Activated T-cell treated with anti-CD3 and anti-CD28 coated beads for 48 hours (primary cell): ENCODE measurements at places on chromosomes 12 and 14.

- DNase-seq, result no peak
These were observed 9.5 kb upstream of the BCL7A start for GRCh38 chr12:122012184-122012583.

DNA sequence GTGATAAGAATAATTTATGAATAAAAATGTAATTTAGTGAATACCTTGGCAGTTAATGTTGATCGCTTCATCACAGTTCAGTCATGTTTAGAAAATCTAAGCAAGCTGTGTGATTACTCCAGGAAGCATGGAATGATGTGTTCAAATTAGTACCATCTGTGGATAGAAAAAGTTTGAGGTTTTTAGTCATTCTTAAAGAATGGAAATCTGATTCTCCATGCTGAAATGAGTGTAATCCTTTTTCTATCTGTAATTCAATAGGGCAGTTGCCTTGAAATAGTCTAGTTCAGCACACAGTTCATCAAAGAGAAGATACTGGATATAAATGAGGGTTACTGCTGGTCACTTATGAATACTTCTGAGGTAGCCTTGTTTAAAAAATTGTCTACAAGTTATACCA lies 127.2 kb upstream of the MYF6 start:
- DNase-seq, result no peak

DNA sequence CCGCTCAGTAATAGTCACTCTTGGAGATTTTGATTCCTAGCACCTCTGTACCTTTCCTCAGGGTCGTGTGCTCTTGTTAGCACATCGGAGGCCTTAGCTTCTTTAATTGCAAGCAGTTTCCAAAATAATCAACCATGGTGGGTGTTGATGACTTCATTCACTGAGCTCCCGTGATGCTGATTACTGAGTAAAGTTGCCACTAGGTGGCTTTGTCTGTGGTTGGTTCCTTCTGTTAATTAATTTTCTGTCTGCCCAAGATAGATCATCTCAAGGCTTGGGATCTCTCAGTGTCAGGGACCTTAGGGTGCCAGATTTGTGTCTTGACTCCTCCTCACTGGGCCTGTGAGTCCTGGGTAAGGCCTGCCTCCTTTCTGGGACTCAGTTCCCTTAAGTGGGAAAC lies 54.3 kb downstream of the PTPN11 start:
- no peak for DNase-seq

- no peak for DNase-seq
These were observed 132.2 kb downstream of the ANO4 start for GRCh38 chr12:100926669-100927248.

DNA sequence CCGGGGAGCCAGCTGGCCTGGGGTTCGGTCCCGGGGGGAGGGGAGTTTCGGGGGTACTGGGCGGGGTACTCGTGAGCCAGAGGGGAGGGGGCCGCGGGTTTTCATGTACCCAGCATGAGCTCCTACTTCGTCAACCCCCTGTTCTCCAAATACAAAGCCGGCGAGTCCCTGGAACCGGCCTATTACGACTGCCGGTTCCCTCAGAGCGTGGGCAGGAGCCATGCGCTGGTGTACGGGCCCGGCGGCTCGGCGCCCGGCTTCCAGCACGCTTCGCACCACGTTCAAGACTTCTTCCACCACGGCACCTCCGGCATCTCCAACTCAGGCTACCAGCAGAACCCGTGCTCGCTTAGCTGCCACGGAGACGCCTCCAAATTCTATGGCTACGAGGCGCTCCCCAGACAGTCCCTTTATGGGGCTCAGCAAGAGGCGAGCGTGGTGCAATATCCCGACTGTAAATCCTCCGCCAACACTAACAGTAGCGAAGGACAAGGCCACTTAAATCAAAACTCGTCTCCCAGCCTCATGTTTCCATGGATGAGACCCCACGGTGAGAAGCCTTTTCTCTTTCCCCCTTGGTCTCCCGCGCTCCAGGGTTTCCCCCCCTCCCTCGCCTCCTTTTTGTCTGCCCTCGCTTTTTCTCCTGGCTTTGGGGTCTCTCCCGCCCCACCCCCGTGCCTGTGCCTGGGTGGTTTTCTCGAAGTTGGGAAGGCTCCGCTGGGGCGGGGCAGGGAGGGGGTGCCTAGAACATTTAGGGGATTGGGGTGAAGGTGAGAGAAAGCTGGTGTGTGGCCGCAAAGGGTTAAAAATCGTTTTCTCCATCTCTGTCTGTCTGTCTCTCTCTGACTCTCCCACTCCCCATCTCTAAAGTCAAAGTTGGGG lies 627 bp downstream of the HOXC8 start:
- DNase-seq, result no peak

- DNase-seq, result no peak
These were observed 406.9 kb upstream of the CLEC14A start for GRCh38 chr14:38662781-38663180.

DNA sequence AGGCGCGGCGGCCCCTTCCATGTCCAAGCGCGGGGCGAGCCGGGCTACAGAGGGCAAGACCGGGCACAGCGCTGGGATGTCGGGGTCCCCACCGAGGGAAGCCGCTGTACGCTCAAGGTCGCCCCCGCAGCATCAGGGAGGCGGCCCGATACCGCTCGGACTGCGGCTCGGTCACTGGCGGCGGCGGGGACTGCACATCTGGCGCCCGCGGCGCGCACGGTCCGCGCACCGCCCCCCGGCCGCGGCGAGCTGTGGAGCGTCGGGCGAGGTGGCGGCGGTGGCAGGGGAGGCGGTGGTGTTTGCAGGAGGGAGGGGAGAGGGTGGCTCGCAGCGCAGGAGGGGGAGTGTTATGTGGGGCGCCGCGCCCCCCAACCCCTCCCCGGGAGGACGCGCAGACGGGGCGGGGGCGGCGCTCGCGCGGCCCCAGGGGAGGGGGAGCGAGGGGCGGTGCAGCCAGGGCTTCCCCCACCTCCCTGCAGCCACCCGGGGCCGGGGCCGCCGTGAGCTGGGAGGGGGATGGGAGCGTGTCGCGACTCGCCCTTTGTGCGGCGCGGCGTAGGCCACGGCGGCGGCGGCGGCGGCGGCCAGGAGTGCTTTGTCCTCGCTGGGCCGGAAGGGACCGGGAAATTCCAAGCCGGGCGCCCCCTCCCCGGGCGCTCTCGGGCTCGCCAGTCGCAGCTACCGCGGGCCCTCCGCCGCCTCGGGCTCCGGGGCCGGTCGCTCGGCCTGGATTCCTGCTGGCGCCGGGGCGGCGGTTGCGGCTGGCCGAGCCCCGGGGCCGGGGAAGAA lies at the start of gene NUAK1:
Gene NUAK1 (minus strand): TSS at position 322 of the 789 bp plus-strand sequence. CDS start 301 bp downstream, at position 21.
- peak; percentile 11 for DNase-seq

DNA sequence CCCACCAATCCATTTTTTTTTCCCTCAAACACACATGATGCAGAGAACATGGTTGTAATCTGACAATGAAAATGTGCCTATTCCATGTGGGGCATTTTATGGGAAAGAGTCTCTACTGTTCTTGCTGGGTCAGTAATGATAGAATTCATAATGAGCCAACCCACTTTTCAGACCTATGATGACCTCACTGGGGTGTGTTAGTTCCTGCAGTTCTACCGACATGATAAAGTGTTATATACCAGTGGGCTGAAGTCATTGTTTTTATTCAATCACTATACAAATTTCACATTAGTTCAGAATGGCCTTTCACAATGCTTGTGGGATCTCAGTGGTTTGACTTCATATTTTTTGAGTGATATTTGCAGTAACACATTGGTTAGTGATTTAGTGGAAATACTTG lies 47.5 kb downstream of the PPFIBP1 start:
- DNase-seq, result no peak

- no peak for DNase-seq
These were observed 240.3 kb upstream of the TMPO start for GRCh38 chr12:98275131-98275475.

DNA sequence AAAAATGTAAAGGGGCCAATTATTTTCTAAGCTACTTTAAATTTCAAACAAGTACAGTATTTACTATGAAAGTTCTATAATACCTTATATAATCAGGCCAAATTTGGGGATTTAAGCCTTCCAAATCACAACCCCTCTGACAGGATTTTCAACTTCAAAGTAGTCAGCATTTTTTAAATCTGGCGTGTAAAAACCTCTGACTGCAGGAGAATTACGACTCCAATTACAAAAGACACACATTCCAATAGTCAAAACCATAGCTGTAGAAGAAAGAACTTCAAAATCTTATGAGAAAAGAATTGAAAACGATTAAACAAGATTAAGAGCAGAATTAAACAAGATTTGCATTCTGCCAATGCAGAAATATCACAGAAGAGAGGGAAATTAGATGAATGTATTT lies 12.7 kb downstream of the OSBPL8 start:
- no peak for DNase-seq

- no peak for DNase-seq
These were observed 10.7 kb upstream of the ATP2A2 start for GRCh38 chr12:110270125-110270962.
